ENCODE measurements at places on chromosomes 6 and 20.

DNA sequence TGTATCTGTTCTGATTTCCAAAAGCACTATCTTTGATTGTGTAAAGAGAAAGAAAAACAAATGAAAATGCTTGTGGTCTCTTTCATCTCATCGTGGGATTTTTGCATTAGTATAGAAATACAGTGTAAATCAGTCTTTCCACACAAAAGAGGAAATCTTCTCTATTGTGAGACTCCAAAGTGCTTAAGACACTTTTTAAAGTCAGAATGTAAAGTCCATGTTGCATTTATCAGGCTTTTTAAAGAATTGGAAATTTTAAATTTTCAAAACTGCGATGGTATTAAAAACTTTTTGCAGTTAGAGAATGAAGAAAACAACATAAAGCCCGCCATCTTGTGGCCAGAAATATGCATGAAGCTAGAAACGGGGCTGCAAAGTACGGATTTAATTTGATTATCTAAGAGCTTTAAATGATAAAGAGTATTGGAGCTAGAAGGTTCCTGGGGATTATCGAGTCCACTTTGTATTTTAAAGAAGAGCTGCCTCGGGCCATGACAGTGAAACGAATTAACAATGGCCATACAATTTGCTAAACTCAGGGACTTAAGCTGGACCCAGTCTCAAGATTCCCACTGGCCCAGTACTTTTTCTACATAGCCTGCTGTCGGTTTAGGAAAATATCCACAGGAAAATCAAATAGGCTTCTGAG lies 339.6 kb downstream of the ARHGAP18 start:
- DNase-seq: peak; percentile 64

GRCh38 chr6:32852018-32852843 lies 1.3 kb downstream of the TAP1 start:
- peak; percentile 22 for DNase-seq

DNA sequence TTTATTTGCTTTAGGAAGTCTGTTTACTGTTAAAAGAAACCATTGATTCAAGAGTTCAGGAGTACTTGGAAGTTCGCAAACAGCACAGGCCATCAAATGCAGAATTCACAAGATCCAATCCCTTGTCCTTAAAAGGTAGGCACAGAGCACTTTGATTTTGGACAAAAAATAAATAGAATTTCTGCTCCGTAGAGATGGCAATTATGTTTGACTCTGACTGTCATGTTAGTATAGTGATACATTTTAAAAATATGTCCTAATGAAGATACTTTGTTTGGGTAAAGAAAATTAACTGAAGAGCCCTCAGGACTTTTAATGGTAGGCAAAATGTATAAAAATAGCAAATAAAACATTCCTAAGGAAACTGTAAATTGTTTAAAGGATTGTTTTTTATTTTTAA lies 113.1 kb downstream of the JAG1 start:
- DNase-seq: no peak

DNA sequence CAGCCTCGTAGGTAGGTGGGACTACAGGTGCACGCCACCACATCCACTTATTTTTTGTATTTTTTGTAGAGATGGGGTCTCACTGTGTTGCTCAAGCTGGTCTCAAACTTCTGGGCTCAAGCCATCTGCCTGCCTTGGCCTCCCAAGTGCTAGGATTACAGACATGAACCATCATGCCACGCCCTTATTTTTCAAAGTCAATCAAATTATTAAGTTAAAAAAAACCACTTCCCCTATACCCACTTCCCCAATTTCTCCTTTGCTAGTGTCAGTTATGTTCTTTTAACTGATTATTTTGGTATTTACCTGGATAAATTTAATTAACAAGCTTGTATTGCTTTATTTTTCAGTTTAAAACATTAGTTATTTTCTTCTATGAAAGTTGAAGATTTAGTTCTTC lies 49.6 kb downstream of the RIOK1 start:
- no peak for DNase-seq

GRCh38 chr6:3546121-3546520 lies 89.3 kb upstream of the SLC22A23 start:
- no peak for DNase-seq

DNA sequence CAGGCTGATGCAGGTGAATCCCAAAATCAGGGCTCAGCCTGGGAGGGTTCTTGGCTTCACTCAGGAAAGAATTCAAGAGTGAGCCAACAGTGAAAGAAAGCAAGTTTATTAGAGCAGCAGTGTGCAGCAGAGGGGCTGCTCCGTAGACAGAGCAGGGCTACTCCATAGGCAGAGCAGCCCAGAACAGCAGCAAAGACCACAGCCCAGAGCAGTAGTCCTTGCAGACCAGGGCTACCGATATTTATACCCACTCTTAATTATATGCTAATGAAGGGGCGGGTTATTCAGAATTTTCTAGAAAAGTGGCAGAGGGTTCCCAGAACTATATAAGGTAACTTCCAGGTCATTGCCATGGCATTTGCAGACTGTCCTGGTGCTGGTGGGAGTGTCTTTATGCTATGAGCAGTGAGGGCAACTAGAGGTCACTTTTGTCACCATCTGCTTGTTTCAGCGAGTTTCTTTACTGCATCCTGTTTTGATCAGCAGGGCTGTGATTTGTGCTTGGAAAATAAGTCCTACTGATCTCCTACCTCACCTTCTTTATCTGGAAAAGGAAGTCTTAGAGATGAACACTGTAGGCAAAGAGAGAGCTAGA lies 39.8 kb upstream of the PTPN1 start:
- DNase-seq: no peak

- DNase-seq: no peak
These were observed 63.1 kb downstream of the ATXN1 start for GRCh38 chr6:16698162-16698533.

- no peak for DNase-seq
These were observed 26.0 kb upstream of the CDK19 start for GRCh38 chr6:110841266-110841665.

DNA sequence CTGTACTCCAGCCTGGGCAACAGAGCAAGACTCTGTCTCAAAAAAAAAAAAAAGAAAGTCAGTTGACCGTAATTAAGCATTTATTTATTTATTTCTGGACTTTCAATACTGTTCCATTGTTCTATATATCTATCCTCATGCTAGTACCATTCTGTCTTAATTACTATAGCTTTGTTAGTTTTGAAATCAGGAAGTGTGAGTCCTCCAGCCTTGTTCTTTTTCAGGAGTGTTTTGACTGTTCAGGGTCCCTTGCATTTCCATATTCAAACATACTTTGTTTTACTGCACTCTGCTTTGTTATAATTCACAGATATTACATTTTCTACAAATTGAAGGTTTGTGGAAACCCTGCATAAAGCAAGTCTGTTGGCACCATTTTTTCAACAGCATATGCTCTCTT lies 36.7 kb upstream of the ASXL1 start:
- no peak for DNase-seq

DNA sequence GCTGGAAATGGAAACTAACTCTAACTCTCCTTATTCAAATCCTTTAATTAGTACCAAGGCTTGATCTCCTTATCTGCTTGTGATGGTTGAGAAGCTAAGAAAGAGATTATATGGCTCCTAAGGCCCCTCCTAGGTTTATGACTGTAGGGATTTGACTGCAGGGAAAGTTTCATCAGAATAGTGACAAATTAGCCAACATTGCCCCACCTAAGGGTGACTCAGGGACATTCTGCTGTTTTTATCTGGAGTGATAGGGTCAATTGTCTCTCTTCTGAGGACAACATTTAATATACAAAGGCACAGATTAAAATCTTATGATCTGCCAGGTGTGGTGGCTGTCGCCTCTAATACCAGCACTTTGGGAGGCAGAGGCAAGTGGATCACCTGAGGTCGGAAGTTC lies 138.1 kb upstream of the MARCKS start:
- no peak for DNase-seq

DNA sequence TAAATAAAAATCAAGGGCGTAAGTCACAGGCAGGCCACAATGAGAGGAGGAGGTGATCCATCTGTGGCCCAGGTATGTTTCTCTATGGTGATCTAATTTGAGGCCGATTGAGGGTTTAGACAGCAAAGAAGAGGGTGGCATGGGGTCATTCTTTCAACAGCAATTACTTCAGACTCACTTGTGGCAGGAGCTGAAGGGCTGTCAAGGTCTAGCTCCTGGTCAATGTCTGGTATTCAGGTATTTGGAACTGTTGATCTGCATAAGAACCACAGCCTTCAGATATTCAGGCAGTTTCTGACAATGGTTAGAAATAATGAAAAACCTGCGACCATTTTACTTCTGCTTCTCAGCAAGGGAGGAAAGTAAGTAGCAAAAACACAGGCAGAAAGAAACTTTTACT lies 259.6 kb downstream of the FOXC1 start:
- DNase-seq: no peak

- no peak for DNase-seq
These were observed 174.9 kb upstream of the PRND start for GRCh38 chr20:4546786-4547185.

DNA sequence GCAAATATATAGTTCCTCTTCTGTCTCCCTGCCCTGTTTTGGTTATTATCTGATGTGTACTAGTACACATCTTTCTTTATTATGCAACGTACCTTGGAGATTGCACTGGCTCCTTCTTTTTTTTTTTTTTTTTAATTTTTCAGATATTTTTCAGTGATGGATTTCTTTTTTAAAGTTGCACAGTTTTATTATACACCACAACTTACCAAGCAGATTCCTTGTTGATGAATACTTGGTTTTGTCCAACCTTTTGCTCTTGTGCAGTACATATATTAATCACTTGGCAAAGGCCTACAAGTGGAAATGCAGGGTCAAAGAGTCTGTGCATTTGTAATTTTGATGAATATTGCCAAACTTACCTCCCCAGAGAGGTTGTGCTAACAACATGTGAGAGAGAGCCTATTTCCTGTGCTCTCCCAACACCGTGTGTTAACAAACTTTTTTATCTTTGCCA lies 50.1 kb upstream of the RNF24 start:
- DNase-seq: peak; percentile 91

DNA sequence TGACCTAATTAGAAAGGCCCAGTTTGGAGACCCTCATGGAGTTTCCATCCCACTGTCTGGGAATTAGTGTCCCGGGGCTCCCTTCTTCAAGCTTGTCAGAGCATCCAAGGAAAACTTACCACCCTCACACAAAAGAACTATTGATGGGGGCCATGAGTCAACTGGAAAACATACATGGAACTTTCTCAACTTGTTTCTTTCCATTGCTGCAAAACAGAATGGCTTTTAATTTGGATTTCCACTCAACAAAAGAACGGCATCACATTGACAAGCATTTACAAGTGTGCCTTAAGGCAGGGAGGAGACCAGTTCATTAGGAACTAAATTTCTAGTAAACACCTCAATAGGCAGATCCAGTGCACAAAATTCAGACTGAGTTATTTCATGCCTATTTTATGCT lies 289.1 kb upstream of the PREP start:
- no peak for DNase-seq

GRCh38 chr6:75201901-75202672 lies 3.8 kb downstream of the COL12A1 start:
- peak; percentile 81 for DNase-seq

DNA sequence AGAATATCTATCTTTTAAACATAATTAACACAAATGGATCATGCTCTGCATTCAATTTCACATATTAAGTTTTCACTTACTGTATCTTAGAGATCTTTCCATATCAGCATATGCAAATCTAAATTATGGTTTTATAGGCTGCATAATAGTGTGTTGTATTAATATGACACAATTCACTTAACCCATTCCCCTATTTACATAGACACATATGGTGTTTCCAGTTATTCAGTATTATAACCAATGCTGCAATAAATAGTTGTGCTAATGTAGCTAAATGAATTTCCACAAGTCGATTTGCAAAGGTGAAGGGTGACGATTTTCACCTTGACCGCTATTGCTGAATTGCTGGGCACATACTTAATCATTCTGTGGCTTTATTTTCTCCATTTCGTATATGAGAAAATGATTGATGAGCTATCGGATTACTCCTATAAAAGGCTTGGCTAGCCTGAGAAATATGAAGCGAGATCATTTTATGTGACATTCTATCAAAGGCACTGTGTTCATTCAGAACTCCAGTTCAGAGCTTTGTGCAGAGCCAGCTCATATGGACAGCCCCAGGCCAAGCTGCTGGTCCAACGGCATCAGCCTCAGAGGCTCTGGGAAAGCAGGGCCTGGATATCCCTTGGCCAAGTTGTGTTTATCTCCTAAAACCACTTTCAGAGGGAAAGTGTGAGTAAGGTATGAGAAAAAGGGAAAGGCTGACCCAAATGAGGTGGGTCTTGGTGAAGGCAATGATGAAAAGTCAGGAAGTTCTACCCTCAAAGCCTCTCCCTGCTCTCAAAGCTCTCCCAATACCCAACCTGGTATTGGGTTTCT lies 50.8 kb downstream of the GFOD1 start:
- no peak for DNase-seq

DNA sequence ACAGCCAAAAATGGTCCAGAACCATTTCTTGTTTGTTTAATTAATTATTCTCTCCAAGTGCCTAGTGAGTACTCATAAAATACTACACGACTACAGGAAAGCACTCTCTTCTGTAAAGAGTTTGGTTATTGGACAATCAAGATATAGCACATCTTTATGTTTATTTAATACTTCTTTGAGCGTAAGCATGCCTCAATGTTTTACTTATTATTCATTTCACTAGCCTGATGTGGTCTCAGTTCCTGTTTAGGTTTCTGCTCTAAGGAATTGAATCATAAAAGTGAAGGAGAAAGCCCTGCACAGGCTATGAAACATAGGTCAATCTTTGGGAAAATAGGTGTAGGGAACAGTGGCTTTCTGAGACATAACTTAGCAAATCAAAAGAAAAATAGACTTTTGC lies 45.9 kb upstream of the AIG1 start:
- DNase-seq: no peak

DNA sequence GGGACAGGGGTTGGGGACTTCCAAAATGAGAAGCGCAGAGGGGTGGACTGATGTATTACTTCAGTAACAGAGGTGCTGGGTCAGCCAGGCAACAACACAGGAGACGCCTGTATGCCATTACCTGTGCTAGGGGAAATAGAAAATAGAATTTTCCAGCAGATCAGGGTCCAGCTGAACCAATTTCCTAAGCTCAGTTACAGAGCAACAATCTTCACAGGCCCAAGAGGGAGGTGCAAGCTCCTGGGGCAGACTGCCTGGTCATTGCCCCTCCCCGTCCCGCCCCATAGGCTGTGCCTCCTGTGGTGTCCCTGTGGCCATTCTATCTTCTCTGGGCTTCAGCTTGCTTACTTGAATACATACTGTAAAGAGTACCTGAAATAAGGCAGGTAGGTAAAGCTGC lies 3.7 kb downstream of the KCNK5 start:
- no peak for DNase-seq

Data from muscle of leg (tissue), 16 donors.